ENCODE measurements at places on chromosomes 1 and 21.

- no peak for DNase-seq
Observed at GRCh38 chr21:41775149-41775472, 8.3 kb upstream of the RIPK4 start.

DNA sequence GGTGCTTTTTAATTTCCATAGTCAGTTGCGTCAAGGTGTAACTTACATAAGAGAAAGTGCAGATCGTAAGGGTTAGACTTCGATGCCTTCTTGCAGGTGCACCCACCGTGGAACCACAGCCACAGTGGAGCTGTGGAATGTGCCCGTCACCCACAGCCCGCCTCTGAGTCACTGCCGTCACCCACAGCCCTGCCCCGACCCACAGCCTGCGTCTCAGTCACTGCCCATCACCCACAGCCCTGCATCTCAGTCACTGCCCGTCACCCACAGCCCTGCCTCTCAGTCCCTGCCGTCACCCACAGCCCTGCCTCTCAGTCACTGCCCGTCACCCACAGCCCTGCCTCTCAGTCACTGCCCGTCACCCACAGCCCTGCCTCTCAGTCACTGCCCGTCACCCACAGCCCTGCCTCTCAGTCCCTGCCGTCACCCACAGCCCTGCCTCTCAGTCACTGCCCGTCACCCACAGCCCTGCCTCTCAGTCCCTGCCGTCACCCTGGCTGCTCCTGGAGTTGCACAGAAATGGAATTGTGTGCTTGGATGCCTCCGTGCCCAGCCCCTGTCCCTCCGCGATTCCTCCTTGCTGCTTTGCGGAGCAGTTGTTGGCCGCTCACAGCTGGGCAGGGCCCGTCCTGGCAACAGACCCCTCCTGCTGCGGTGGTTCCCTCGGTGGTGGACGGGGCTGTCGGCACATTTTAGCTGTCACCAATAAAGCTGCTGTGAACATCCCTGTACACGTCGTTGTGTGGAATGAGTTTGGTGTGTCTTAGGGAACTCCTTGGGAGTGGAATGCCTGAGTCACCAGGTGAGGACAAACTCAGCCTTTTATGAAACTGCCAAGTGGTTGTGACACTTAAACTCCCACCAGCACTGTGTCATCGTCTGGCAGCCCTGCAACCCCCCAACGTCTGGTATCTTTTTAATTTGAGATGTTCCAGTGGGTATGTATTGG lies 44.9 kb upstream of the COL6A2 start:
- DNase-seq, result no peak

DNA sequence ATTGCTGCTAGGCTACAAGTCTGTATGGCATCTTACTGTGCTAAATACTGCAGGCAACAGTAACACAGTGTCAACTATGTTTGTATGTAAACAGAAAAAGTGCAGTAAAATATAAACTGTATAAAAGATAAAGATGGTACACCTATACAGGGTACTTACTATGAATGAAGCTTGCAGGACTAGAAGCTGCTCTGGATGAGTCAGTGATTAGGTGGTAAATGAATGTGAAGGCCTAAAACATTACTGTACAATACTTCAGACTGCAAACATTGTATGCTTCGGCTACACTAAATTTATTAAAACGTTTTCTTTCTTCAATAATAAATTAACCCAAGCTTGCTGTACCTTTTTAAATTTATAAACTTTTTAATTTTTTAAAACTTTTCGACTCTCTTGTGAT lies 97.1 kb downstream of the HLX start:
- DNase-seq, result no peak

- DNase-seq, result no peak
Observed at GRCh38 chr1:35431173-35431599, 126.0 kb downstream of the KIAA0319L start.

GRCh38 chr1:187396226-187396625 lies 567.5 kb downstream of the PLA2G4A start:
- DNase-seq, result no peak

DNA sequence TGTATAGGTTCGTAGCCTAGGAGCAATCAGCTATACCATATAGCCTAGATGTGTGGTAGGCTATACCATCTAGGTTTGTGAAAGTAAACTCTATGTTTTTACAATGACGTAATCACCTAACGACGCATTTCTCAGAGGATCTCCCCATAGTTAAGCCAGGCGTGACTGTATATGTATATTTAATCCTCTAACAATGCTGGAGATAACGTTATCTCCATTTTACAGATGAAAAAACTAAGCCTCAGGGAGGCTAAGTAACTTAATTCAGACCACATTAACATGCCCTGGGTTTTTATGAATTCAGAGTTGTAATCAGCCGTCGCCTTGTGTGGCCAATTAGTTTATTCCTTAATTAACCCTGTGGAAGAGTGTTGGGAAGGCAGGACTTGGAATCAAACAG lies 107.7 kb upstream of the PLXNA2 start:
- no peak for DNase-seq

DNA sequence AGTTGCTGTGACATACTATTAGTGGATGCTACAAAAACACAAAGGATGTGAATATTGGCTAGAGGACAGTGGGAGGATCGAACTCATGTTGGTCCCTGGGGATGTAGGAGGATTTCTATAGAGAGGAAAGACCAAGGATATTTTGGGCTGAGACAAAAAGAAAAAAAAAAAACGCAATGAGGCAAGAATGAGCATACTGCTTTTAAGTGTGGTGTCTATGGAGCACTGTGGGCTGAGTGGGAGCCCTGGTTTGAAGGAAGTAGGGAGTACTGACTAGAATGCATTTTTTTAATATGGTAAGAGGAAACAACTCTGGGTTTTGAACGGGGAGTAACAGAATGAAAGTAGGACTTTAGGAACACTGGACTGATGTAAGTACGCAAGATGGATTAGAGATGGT lies 450.7 kb downstream of the NEGR1 start:
- no peak for DNase-seq

DNA sequence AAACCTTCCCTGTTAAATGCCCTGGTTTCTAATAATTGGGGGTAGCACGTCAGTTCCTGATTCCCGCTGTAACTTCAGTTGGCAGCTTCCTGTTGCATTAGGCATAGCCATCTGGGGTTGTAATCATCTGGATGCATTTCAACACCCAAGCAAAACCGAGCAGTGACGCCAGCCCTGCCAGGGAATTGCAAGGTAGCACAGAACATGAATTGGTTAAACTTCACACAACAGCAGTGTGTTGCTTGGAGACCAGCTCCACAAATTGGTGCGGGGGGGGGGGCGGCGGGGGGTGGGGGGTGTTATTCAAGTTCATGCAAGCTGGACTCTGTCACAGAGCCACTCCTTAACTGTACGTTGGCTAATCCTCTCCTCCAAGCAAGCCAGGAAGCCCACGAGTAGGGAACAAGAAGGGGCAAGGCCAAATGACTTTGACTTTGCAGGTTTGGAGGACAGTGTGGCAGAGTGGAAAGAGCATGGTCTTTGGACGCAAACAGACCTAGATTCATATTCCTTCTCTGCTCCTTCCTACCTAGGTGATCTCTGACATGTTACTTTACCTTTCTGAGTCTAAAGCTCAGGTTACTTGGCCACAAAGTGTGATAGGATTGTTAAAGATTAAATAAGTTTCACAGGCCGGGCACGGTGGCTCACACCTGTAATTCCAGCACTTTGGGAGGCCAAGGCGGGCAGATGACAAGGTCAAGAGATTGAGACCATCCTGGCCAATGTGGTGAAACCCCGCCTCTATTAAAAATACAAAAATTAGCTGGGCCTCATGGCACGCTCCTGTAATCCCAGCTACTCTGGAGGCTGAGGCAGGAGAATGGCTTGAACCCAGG lies 4.7 kb downstream of the LAX1 start:
- DNase-seq, result peak; percentile 87

- no peak for DNase-seq
Observed at GRCh38 chr1:58791106-58791505, 7.3 kb upstream of the JUN start.

- DNase-seq, result no peak
Observed at GRCh38 chr1:56824271-56824670, 5.1 kb upstream of the FYB2 start.

DNA sequence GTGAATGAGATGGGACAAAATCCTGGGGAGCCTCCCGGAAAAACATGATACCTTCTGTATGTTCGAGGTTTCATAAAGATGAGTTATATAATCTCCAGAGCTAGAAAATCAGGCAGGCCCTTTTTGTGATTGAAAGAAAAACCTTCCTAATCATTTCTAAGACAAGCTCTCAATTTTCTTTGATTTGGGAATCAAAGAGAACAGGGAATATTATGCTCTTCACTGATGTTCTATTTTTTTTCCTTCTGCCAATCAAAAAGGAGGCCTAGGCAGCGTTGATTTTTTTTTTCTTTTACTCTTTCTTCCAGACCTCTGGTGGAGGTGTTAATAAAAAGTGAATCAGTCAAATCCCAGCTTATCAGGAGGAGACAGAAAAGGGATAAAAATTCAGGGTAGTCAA lies 34.5 kb downstream of the DIRAS3 start:
- DNase-seq, result no peak

DNA sequence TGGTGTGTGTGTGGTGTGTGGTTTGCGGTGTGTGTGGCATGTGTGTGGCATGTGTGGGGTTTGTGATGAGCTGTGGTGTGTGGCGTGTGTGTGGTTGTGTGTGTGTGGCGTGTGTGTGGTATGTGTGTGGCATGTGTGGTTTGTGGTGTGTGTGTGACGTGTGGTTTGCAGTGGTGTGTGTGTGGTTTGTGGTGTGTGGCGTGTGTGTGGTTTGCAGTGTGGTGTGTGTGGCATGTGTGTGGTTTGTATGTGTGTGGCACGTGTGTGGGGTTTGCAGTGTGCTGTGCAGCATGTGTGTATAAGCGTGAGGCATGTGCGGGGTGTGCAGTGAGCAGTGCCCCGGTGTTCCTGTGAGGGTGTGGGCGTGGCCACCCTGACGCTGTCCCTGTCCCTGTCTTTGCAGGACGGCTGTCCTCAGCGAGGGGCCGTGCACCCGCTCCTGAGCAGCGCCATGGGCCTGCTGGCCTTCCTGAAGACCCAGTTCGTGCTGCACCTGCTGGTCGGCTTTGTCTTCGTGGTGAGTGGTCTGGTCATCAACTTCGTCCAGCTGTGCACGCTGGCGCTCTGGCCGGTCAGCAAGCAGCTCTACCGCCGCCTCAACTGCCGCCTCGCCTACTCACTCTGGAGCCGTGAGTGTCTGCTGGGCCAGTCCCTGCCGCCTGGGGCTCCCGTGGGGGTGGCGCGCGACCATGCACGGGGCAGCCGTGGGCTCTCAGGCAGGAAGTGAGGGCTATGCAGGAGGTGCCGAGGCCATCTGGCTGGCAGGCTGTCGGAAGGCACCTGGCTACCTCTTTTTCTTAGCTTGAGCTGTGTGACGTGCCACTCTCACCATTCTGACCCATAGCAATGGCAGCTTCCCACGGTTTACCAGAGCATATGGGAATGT lies 52.6 kb upstream of the TRAPPC10 start:
- DNase-seq, result no peak

DNA sequence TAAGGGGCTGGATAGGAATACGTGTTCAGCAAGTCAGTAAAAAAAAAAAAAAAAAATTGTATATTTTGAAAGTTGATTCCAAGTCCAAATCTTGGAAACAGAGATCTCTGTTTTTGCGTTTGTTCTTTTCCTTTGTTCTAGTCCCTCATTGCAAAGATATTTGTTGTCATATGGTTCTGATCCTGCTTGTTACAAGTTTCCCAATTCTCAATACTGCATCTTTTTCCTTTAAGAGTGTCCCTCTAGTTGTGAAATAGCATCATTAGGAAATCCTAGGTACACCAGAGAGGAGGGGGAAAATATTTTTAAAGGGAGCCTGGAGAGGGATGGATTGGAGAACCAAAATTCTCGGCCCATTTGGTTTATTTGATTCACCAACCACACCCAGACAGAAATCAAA lies 152.2 kb upstream of the C1orf105 start:
- DNase-seq, result no peak

GRCh38 chr1:171753685-171754352 lies 12.0 kb upstream of the VAMP4 start:
- DNase-seq, result no peak

- no peak for DNase-seq
Observed at GRCh38 chr1:28508435-28508754, 2.6 kb downstream of the RCC1 start.

GRCh38 chr1:185603158-185603557 lies 131.0 kb upstream of the HMCN1 start:
- DNase-seq, result no peak

DNA sequence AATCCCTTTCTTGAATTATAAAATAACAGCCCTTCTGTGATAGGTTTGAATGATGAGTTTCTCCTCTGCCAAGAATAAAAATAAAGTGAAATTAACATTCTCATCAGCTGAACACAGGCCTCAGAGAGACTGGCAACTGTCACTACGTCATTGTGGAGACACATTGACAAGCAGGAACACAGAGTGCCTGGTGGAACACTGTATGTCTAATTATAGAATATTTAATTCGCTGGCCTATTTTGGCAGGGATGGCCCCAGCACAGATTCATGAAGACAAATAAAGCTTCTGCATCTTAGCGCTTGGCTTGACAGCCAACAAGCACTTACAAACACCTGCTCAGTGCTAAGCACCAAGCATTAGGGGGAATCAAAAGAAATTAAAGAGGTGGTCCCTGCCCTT lies 52.0 kb upstream of the SMYD2 start:
- DNase-seq, result no peak

- peak; percentile 9 for DNase-seq
Observed at GRCh38 chr1:239909898-239910297, 181.8 kb upstream of the FMN2 start.

GRCh38 chr21:45278156-45278911 lies 9.4 kb downstream of the POFUT2 start:
- DNase-seq, result no peak

GRCh38 chr1:41783189-41783639 lies 135.5 kb downstream of the HIVEP3 start:
- no peak for DNase-seq

DNA sequence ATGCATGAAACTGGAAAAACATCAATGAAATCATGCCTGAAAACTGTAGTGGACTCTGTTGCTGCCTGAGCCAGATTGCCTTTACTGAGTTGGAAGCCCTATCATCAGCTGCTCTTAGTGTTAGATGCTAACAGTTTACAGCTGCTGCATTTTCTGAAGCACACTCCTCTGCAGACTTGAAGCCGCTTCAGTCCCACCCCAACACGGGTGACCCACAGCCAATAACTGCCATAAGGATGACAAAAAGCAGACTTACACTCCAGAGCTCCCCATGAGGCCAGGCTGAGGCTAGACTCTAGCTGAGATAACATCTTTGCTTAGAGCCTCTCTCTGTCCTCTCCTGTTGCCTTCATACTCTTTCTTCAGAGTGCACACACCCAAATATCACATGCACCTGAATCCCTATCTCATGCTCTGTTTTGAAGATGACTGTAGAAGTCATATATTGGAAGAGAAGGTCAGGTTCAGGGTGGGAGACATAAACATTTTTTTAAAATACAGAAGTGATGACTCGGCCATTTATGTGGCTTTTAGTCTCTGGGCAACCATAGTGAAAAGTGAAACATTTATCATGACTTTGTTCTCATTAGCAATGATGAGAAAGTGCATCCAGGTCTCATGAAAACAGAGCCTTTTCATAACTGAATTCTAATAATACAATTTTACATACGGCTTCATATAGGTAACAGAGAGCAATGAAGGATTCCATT lies 161.0 kb downstream of the KCNK2 start:
- no peak for DNase-seq

- DNase-seq, result no peak
Observed at GRCh38 chr1:26750428-26750827, 37.3 kb upstream of the PIGV start.
